ENCODE measurements at places on chromosomes 12 and 14. TPM values are rescaled to one million over a fixed set of nuclear protein-coding genes. Genes with fewer than 3 reads are reported as not detected.
A peak's percentile ranks its signal among the peaks of the same experiment; 100 is the strongest.

Gene MYH7
- 14,853 TPM for total RNA-seq

Gene PRICKLE1
- 20.9 TPM for total RNA-seq

Gene PA2G4
- total RNA-seq: 65.7 TPM

Gene L3HYPDH
- total RNA-seq: 9.1 TPM

Gene KCNC2
- not detected for total RNA-seq

Gene HSPB8
- 512 TPM for total RNA-seq

Gene DEGS2
- total RNA-seq: not detected

Gene C3AR1
- 5.5 TPM for total RNA-seq

Gene MEG3
- total RNA-seq: 17.5 TPM

Gene TMEM233
- total RNA-seq: 0.11 TPM

Gene SYT10
- total RNA-seq: not detected

Gene RERG
- total RNA-seq: 4.5 TPM

Gene GALC
- total RNA-seq: 14.5 TPM

Gene FSCB
- total RNA-seq: not detected

Gene ANG
- total RNA-seq: 3.7 TPM

Gene GPX2
- not detected for total RNA-seq

Gene SLC11A2
- 25.1 TPM for total RNA-seq

Gene GALNT8
- total RNA-seq: 1.5 TPM

GRCh38 chr14:77031759-77032490 lies 3.4 kb upstream of the IRF2BPL start:
- peaks cover 85% of the 10 kb centered on the region for H3K4me1 ChIP-seq
- H3K27ac ChIP-seq: peak overlapping the region; percentile 100
- H3K4me3 ChIP-seq: peak overlapping the region; percentile 79
- no peak for DNase-seq

DNA sequence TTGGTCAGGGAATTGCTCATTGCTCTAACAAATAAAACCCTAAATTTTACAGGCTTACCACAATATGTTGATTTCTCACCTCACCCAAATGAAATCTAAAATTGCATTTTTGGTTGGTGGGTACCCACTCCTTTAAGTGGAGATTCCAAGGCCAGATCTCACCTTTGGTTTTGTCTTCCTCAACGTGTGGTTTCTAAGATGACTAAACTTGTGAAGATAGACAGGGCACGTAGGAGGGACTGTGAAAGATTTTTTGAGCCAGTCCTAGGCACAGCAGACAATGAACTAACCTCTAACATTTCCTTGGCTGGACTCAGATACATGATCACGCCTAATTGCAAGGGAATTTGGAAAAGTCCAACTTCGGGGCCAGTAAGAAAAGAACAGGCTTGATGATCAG lies 1003.9 kb downstream of the FLRT2 start:
- no peak overlapping the region for H3K4me3 ChIP-seq
- no peaks in the 10 kb centered on the region for H3K27me3 ChIP-seq
- H3K4me1 ChIP-seq: no peaks in the 10 kb centered on the region

GRCh38 chr14:50612806-50613205 lies 52.9 kb downstream of the ATL1 start:
- no peak overlapping the region for H3K4me3 ChIP-seq
- no peaks in the 10 kb centered on the region for H3K27me3 ChIP-seq
- DNase-seq: no peak
- peaks cover 8% of the 10 kb centered on the region for H3K36me3 ChIP-seq
- H3K4me1 ChIP-seq: no peaks in the 10 kb centered on the region
- H3K27ac ChIP-seq: no peak overlapping the region

- no peaks in the 10 kb centered on the region for H3K36me3 ChIP-seq
- no peak overlapping the region for H3K27ac ChIP-seq
- H3K4me1 ChIP-seq: no peaks in the 10 kb centered on the region
- H3K4me3 ChIP-seq: no peak overlapping the region
- no peak for DNase-seq
These were observed 90.7 kb downstream of the RERGL start for GRCh38 chr12:17999174-17999801.

DNA sequence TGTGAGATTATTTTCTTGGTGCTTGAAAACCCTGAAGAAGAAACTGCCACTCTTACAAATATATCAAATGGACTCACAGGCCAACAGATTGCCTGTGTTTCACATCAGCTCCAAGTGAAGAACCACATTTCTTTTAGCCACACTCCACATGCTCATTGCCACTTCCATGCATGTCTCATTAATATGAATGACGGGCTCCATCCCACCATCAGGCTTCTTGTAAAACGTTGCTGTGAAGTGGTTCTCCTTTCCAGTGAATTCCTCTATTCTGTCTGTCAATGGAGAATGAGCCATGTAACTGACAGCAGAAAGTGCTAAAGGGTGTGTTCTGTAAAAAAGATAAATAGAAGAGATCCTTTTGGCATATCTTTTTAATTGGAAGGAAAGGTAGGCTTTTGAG lies 188.2 kb upstream of the RMST start:
- H3K4me1 ChIP-seq: no peaks in the 10 kb centered on the region
- no peaks in the 10 kb centered on the region for H3K36me3 ChIP-seq
- H3K27ac ChIP-seq: no peak overlapping the region

DNA sequence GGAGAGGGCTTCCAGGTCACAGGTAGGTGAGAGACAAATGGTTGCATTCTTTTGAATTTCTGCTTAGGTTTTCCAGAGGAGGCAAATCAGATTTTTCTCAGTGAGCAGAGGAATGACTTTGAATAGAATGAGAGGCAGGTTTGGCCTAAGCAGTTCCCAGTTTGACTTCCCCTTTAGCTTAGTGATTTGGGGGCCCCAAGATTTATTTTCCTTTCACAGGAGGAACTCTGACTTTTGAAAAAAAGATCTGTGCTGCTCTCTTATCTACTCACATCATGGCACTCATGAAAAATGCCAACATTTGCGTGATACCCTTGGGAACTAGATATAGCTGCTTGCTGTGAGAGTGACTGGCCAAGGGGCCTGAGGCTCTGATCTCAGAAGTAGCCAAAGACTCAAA lies 58.0 kb upstream of the EVL start:
- H3K27me3 ChIP-seq: no peaks in the 10 kb centered on the region
- DNase-seq: no peak
- peaks cover 3% of the 10 kb centered on the region for H3K36me3 ChIP-seq
- H3K4me1 ChIP-seq: peaks cover 21% of the 10 kb centered on the region
- no peak overlapping the region for H3K27ac ChIP-seq

- no peak overlapping the region for H3K4me3 ChIP-seq
- H3K4me1 ChIP-seq: peaks cover 24% of the 10 kb centered on the region
These were observed 88.8 kb downstream of the ATF7IP start for GRCh38 chr12:14454098-14454907.

- no peaks in the 10 kb centered on the region for H3K4me1 ChIP-seq
- no peaks in the 10 kb centered on the region for H3K36me3 ChIP-seq
- H3K4me3 ChIP-seq: no peak overlapping the region
These were observed 615.1 kb downstream of the TMEM121 start for GRCh38 chr14:106141242-106142220.

DNA sequence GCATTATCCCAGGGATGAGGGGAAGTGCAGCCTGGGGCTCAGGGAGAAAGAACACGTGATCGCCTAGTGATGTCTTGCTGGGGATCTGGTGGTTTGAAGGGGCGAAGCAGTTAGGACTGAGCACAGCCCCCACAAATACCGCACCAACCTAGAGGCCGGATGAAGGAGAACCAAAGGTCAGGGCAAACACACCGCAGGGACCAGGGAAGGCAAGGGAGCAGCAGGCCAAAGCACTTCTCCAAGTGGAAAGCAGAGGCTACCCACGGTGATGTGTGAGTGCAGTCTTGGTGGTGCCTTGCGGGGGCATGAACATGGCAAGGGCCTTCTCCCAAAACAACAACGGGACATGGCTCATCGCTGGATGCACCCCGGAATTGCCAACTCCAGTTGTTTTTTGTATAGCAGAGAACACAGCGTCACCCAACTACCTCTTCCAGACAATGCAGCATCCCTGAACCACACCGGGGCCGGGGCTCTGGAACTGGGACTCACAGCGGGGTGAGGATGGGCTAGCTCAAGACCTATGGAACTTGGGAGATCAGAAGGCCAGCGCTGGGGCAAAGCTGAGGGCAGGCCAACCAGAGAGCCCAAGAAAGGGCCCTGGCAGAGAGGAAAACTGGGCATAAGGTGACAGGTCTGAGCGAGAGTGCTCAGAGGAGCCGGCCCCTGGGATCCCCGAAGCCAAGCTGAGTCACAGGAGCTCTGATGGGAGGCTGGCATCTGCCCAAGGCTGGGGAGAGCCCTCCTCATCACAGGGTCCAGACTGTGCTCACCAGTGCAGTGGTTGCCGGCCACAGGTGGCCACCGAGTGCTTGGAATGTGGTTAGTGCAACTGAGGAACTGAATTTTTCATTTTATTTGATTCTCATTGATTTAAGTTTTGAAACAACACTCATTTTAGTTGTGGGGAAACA lies 11.1 kb downstream of the GALNT16 start:
- no peaks in the 10 kb centered on the region for H3K27me3 ChIP-seq
- H3K36me3 ChIP-seq: no peaks in the 10 kb centered on the region
- peak overlapping the region; percentile 75 for H3K27ac ChIP-seq

DNA sequence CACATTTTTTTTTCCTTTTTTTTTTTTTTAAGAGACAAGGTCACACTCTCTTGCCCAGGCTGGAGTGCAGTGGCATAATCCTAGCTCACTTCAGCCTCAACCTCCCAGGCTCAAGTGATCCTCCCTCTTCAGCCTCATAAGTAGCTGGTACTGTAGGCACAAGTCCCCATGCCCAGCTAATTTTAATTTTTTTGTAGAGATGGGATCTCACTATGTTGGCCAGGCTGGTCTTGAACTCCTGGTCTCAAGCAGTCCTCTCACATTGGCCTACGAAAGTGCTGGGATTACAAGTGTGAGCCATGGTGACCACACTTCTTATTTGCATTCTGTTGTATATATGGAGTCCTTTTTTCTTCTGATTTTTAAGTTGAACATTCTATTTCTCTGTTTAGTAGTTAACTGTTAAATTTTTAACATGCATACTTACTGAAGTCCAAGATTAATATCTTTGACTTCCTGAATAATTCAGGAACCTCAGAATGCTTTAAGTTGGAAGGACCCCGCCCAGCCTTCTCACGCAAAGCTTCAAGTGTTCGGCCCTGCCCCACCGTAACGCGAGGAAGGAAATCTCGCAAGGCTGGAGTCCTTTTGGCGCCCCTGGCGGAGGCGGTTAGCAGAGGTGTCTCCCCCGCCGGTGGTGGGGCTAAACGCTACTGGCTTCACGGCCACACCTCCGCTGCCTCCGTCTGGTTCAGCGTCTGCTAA lies 21.6 kb downstream of the SPATS2 start:
- no peak overlapping the region for H3K4me3 ChIP-seq
- H3K27me3 ChIP-seq: no peaks in the 10 kb centered on the region
- H3K36me3 ChIP-seq: no peaks in the 10 kb centered on the region
- H3K27ac ChIP-seq: no peak overlapping the region

- DNase-seq: no peak
- no peak overlapping the region for H3K4me3 ChIP-seq
- H3K27me3 ChIP-seq: peaks cover 4% of the 10 kb centered on the region
- no peaks in the 10 kb centered on the region for H3K36me3 ChIP-seq
- no peak overlapping the region for H3K27ac ChIP-seq
These were observed 30.3 kb upstream of the INSM2 start for GRCh38 chr14:35503646-35504045.

DNA sequence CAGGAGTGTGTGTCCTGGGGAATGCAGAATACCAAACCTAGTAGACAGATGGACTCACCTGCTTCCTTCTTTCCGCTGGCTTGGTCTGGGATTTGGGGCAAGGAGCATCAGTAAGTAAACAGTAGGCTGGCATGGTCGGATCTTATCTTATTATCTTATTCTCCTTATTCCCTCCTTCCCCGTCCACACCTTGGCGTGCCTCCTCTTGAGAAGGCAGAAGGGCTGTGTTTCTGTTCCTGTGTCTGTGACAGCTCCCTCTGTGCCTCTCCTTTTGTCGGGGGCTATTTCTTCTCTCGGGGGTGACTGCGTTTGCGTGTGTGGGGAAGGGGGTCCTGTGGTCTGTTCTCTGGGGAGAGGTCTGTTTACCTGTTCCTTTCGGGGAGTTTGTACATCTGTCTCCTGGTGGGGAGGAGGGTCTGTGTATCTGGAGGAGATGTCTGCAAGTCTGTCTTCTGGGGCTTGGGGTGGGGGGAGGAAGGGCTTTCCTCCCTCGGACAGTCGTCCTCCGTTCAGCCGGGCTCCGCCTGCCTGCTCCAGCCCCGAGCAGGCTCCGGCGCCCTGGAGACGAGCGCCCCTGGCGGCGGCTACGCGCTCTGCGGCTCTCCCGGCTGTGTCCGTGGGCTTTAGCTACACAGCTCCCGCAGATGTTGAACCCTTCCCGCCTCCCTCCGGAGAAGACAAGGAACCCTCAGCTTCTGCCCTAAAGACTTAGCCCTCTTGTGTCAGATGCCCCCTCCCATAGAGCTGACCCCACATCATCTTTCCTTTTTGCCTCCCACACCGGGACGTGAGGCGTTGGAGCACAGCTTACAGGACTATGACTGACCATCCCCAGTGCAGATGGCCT lies 4.4 kb downstream of the KRT86 start:
- H3K36me3 ChIP-seq: no peaks in the 10 kb centered on the region
- H3K27me3 ChIP-seq: peaks cover 48% of the 10 kb centered on the region
- H3K4me3 ChIP-seq: no peak overlapping the region
- peak; percentile 71 for DNase-seq
- H3K4me1 ChIP-seq: peaks cover 30% of the 10 kb centered on the region

DNA sequence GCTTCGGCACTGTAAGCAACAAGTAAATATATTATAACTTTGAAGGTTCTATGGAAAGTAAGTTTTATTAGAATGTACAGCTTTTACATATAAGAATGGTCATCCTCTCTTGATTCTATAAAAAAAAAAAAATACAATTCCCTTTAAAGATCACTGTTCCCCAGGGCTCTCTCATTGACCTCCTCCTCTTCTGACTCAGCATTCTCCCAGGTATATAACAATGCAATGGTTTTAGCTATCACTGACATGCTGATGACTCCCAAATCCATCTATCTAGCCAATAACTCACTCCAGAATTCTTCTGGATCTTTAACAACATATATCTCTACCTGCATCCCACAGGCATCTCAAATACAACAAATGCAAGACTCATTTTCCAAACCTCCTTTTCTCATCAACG lies 62.7 kb downstream of the EEA1 start:
- H3K27ac ChIP-seq: no peak overlapping the region
- H3K4me3 ChIP-seq: no peak overlapping the region

Measured in left ventricle myocardium inferior (tissue), 1 donor.